ENCODE measurements at places on chromosomes 5 and 9. TPM values are rescaled to one million over a fixed set of nuclear protein-coding genes. Genes with fewer than 3 reads are reported as not detected.

DNA sequence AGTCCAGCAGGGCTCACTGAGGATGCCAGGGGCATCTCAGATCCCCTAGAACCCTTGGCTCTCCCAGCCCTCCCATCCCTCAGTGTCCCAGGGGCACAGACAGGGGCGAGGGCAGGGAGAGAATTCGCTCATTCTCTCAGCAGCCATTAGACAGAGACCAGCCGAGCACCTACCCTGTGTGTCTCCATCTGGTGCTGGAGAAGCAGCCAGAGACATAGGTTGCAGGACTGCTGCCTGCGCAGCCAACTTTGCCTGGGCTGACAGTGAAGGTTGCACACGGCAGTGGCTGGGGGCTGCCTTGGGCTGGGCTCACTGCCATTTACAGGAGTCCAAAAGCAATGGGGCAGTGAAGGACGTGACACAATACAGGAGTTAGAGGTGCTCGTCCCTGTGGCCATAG is 60.9 kb downstream of the OLFM1 start:
- DNase-seq, result no peak

DNA sequence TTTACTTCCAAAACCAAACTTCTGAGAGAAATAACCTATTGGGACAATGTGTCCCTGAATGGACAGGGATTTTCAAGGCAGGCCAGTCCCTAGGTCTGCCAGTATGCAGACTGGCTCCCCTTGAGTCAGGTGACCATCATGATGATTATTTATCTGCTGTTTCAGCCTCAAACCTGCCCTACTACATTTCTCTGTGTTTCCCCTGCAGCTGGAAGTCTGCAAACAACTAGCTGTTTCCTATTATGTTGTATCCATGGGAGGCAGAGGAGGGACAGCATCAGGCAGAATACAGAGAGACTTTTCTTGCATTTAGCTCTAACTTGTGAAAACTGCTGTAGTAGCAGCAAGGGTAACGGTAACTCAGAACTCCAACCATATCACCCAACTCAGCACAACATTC is 36.2 kb upstream of the IFNK start:
- DNase-seq, result no peak

- no peak for DNase-seq
Observed at GRCh38 chr9:98821831-98822230, 14.4 kb downstream of the GALNT12 start.

TAS2R1 gene
- 0.05 TPM for polyA plus RNA-seq

SLC6A7 gene
- polyA plus RNA-seq, result 0.07 TPM

GRCh38 chr5:60352992-60353599 is 346.9 kb downstream of the DEPDC1B start:
- no peak for DNase-seq

DNA sequence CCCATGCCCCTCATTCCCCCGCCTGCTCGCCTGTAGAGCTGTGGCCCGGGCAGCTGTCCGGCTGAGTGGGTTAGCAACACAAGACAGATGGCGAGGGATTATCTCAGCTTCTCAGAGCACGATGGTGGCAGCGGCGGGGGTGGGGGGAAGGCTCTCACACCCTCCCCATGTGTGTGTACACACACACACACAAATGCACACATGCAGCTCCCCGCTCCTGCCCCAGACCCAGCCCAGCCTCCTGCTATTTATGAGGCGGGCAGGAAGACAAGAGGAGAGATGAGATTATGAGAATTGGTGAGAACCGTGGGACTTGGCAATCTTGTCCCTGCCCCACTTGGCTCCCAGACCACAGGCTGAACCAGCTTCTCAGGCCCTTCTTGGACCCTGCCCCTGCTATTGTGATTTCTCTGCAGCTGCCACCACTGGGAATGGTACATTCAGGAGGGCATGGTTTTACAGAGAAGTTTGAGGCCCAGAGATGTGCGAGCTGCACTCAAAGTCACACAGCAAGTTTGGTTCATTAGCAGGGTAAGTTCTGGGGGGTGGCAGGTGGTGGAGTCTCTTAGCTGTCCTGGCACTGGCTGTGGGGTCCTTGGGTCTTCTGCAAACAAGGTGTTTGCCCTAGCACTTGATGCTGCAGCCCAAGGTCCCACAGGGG is 51.0 kb upstream of the PSD2 start:
- DNase-seq, result no peak

SGCD gene
- polyA plus RNA-seq, result 0.46 TPM

DNA sequence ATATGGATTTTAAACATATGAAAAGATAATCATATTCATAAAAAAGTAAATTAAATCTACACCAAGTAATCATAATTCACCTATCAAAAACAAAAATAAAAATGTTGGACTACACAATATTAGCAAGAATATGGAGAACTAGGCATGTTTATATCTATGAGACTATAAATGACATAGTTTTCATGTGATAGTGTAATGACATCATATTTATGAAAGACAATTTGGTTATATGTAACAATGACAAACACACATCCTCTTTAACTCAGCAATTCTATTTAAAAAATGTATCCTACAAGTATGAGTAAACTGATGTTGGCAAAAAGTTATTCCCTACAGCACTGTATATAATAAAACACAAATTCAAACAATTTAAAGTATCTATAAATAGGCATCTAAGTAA is 312.3 kb downstream of the EDIL3 start:
- no peak for DNase-seq

- DNase-seq, result no peak
Observed at GRCh38 chr9:129365196-129365595, 187.1 kb upstream of the IER5L start.

LRRTM2 gene
- polyA plus RNA-seq, result 0.23 TPM

SLC1A1 gene
- polyA plus RNA-seq, result 0.59 TPM

All from thymus (tissue), 14 donors.